Fibroblast of upper back skin (primary cell): ENCODE measurements at places on chromosomes 5 and 9.

DNA sequence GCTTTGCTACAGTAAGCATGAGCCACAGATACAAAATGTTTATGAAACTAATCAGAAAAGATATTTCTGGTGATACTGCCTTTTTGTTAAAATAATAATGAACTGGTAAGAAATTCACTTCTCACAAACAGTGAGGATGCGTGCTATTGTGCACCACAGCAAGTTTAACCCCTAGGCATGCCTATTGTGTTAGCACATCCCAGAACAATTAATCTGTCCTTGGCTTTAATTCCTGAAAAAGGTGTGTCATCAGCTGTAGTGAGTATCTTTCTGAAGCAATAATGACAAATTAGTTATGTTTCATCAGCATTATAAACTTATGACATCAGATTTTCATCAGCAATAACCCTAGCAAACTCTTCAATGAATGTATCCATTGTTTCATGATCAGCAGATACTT is 1307.2 kb downstream of the EFNA5 start:
- DNase-seq, result no peak

DNA sequence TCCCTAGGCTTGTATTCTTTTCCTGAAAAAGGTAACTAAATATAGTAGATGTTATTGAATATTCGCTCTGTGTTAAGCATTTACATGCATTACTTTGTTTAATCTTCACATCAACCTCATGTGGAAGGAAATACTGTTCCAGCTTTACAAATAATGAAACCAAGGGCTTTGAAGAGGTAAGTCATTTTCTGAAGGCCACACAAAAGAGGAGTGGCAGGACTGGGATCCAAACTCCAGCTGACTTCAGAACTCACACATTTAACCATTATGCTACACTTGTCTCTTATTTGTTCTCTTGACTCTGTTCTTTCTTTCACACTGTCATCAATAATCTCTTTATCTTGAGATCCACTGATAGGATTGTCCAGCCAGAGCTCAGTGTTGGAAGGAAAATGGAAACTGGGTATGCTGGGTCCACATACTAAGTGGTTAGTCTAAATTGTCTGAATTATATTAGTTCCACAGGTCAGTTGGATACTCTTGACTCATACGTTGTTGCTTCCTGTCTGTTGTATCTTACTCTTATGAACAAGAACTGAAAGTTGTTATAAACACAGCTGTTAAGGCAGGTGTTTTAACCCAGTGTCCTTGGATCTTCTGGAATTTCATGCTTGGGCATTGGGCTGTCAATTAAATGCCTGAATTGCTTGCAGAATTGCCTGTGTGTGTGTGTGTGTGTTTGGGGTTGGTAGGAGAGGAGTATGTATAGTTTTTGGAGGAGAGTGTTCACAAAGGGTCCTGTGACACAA is 65.6 kb downstream of the TLE4 start:
- DNase-seq, result no peak

DNA sequence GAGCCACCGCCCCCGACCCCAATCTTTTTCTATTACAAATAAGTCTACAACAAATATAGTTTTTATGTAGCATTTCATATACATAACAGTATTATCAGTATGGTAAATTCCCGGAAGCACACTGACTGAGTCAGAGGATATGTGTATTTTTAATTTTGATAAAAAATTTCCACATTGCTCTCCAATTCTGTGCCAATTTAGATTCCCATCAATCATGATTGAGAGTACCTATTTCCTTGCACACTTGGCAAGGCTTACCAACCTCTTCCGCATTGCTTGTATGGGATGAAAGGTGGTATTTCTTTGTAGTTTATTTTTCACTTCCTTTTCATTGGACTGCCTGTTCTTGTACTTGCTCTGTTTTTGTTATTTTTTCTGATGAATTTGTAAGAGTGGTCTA is 204.6 kb downstream of the RFX3 start:
- DNase-seq, result no peak

DNA sequence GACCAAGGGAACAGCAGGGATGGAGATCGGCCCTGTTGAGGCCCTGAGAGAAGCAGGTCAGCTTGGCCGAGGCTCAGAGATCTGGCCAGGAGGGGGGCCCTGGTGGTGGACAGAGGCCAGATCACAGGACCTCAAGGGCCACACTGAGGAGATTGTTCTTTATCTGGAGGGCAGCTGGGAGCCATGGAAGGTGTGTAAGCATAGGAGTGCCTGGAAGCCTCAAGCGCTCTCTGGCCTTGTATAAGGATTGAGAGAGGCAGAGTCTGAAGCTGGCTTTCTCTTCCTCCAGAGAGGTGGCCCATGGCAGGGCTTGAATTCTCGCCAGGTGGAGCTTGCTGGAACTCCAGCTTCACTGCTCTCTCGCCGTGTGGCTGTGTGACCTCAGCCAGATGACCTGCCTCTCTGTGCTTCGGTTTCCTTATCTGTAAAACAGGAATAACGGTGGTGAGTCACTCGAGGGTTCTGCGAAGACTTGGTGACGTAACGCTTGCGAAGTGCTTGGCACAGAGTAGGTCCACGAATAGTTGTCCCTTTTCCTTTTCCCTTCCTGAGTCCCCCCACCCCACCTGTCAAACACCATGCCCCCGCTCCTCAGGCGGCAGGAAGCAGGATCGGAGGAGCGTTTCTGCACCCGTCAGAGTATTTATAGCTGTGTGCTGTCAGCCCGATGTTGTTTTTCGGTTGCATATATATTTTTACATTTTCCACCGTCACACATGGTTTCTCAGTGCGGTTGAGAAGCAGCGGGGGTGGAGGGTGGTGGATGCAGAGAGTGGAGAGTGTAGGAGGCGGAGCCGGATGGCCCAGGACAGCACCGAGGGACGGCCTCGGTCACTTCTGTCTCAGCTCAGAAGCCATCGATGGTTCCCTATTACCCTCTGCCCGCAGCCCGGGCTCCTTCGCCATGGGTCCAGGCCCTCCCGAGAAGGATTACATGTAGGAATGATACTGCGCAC is 17.0 kb upstream of the CRB2 start:
- DNase-seq, result no peak

GRCh38 chr9:18925880-18926279 is 107.1 kb downstream of the SAXO1 start:
- DNase-seq, result no peak
